SW480 (cell line): ENCODE measurements at places on chromosomes 3 and 15.

- no peak for DNase-seq
Observed at GRCh38 chr3:129036222-129037092, 24.1 kb upstream of the GP9 start.

DNA sequence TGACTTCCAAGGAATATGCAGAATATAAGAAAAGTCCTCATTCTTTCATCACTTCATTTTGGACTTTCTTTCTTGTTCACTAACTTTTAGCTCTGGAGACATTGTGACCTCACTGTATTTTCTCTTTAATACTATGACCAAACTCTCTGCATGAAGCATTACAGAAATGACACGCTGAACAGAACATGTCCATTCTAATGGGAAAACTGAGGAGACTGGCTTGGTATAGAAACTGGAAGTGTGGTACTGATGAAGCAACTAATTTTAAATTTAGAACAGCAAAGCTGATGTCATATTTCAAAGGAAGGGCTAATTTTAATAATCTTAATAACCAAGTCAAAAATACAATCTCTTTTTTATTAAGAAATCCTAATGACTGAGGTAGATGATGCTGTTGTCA lies 4.7 kb downstream of the DPH3 start:
- DNase-seq: no peak

DNA sequence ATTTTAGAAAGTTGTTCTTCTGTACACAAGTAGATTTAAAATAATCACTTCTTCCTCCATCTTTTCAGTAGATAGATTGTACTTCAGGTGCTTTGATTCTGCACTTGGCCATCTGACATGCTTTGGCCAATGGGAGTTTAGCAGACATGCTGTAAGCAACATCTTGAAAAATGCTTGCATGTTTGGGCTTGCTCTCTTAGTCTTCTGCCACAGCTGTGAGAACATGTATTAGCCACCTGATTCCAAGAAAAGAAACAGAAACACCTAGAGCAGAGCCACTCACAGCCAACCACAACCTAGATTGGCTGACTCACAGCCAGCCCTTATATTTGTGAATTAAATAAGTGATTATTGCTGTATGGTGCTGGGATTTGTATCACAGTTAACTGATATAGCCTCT lies 70.2 kb upstream of the GADL1 start:
- DNase-seq: no peak

- no peak for DNase-seq
Observed at GRCh38 chr3:50417637-50418033, 58.3 kb upstream of the TMEM115 start.
